ENCODE measurements at places on chromosomes 13 and 19. TPM values are rescaled to one million over a fixed set of nuclear protein-coding genes. Genes with fewer than 3 reads are reported as not detected.
A peak's percentile ranks its signal among the peaks of the same experiment; 100 is the strongest.

- DNase-seq = no peak
Observed at GRCh38 chr13:77150651-77151050, 123.7 kb upstream of the FBXL3 start.

- peak; percentile 72 for DNase-seq
Observed at GRCh38 chr19:53772943-53773342, 51.2 kb downstream of the NLRP12 start.

- DNase-seq = no peak
Observed at GRCh38 chr19:56110515-56111448, 10.3 kb downstream of the ZNF787 start.

- DNase-seq = peak; percentile 62
Observed at GRCh38 chr13:50915565-50915964, 6.0 kb downstream of the RNASEH2B start.

GRCh38 chr19:38849860-38850435 is at the start of gene HNRNPL:
TSS of gene HNRNPL (minus strand) at chr19:38849986. CDS start at chr19:38849966, 20 bp downstream.
- DNase-seq = peak; percentile 99

- no peak for DNase-seq
Observed at GRCh38 chr13:94851576-94851975, 139.2 kb upstream of the SOX21 start.

DNA sequence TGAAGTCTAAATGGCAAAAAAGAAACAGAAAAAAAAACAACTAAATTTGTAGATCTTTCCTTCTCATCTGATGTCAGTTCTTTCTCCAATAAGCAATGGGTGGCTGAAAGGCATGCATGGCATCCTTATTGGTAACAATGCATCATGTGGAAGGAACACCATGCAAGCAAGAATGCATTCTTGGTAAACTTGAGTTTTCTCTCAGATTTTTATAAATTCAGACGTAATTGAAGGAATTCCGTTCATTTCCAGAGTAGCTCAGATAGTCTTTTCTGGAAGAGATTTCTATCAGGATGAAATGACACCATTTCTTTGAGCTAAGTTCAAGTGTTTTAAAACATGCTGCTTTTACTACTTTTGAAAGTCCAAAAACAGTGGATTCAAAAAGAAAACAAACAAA is 373.0 kb downstream of the COG6 start:
- DNase-seq = no peak

DNA sequence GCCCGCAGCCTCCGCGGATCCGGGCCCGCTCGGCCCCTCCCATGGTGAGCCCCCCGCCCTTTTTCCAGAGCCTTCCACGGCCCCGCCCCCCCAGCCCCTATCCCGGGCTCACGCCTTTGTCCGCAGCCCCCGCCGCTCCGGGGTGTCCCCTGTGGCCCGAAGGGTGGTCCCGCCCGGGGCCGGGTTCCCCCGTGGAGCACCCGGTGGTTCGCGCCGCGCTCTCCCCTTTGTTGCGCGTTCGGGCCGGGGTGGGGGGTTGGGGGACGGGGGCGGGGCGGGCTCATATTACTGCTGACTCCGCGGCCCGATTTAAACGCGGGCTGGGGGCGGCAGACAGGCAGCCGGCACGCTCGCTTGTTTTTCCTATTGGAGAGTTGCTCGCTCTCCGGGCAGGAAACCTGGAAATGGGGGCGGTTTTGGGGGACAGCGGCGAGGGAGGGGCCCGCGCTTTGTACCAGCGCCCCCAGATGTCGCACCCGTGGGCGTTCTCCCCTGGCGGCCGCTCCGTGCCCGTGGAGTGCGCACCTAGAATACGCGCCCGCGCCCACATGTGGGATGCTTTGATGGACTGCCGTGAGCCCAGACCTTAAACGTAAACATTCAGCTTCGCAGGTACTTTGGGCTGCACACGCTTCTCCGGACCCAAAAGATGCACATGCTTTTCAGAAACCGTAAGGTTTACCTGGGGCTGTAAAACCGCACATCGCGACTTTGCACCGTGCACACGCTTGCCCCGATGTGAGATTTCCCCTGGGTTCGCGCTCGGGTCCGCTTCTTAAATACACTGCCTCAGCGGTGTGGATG is 699 bp downstream of the PTOV1 start:
- peak; percentile 54 for DNase-seq

DNA sequence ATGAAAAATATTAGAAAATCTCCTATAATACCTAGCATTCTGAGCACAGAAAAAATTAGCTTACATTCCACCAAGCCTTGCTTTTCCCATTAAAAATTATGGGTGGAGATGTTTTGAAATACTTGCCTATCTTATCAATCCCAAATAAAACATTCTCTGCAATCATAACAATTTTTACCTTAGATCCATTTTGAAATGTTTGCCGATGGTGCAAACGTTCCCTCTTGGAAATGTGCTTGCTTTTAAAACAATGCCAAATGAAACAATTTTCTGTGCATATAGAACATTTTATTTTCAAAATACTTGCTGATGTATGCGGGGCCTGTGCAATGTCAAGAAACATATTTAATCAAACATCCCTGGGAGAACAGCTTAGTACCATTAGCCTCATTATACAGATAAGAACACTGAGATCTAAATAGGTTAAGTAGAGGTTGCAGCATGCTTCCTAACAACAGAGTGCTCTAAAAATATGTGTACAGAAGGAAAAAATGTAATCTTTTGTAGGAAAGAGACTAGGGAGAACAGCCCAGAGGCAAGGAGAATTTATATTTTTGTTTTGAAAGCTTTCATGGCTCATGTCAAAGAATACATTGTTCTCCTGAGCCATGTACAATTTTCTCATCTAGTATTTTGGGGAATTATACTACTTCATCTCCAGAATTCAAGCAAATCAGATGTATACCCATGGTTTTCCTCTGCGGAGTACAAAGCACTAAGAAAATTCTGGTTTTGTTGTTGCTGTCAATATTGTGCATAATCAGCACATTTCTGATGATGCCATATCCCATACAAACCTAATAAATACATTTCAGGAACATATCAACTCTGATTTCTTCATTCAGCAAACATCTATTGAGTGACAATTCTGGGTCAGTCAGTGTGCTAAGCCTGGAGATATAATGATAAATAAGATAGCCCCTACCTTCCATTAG is 25.9 kb upstream of the FNDC3A start:
- no peak for DNase-seq

GRCh38 chr19:46766569-46767317 is 20.5 kb upstream of the STRN4 start:
- DNase-seq = peak; percentile 78

GRCh38 chr13:100115693-100116254 is 26.9 kb downstream of the PCCA start:
- DNase-seq = no peak

CERS1 gene
- 0.11 TPM for total RNA-seq

FGF22 gene
- not detected for total RNA-seq

KIR2DL4 gene
- total RNA-seq = not detected

MRI1 gene
- 39.9 TPM for total RNA-seq

KIR2DL3 gene
- total RNA-seq = not detected

SCGB2B2 gene
- 0.37 TPM for total RNA-seq

B3GNT3 gene
- total RNA-seq = 0.95 TPM
